ENCODE measurements at places on chromosomes 3 and 15.
A peak's percentile ranks its signal among the peaks of the same experiment; 100 is the strongest.

- no peak for DNase-seq
Observed at GRCh38 chr3:49316696-49317457, 23.0 kb downstream of the USP4 start.

GRCh38 chr15:60394689-60395097 lies 3.1 kb downstream of the ANXA2 start:
- DNase-seq: peak; percentile 60

DNA sequence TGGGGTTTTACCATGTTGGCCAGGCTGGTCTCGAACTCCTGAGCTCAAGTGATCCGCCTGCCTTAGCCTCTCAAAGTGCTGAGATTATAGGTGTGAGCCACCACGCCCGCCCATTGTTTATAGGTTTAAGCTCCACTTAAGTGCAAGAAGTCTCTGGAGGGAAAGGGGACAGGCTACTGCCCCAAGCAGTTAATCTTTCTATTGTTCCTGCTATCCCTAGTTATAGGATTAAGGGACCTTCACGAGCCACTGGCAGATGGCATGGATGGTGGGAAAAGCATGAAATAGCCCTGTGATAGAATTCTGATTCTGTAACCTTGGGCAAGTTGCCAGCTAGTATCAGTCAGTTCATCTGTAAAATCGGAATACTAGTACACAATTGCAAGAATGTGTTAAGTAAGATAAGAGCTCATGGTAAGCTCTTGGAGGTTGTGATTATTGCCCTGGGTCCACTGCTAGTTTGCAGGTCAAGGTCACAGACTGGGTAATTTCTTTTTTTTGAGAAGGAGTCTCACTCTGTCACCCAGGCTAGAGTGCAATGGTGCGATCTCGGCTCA lies 5.3 kb upstream of the RBPMS2 start:
- DNase-seq: no peak

DNA sequence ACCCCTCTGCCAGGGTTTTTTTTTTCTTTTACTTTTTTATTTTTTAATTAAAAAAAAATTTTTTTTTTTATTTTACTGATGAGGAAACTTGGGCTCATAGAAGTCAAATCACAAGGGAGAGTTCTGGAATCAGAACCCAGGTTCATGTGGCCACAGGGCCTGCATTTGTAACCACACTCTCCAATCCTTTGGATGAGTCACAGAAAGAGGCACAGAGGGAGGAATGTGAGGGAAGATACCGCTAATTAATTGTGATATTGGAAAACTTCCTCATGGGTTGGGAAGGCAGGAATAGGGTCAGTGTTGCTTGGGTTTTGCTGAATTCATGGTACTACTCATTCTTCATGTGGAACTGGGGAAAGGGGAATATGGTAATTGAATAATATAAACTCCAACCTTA lies 132.9 kb upstream of the SLC6A11 start:
- DNase-seq: no peak

GRCh38 chr3:123949641-123950040 lies 11.4 kb downstream of the CCDC14 start:
- peak; percentile 56 for DNase-seq
